Central memory CD4-positive, alpha-beta T cell (primary cell): ENCODE measurements at places on chromosomes 3 and 15.

DNA sequence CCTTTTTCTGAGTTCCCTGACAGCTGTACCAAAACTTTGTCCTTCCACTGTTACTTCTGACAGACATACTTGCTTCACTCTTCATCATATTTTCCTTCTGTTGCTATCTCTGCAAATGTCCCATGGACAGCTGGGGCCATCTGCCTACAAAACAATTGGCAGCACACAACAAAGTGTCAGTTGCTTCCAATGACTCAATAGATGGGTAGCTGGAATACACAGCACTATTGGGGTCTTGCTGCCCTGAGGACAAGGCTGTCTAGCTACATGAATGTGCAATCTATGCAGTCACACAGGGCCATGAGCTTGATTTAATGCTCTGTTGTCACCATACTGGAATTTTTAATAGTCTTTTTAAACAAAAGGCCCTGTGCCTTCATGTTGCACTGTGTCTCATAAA is 192.8 kb downstream of the DTWD1 start:
- no peak for DNase-seq

DNA sequence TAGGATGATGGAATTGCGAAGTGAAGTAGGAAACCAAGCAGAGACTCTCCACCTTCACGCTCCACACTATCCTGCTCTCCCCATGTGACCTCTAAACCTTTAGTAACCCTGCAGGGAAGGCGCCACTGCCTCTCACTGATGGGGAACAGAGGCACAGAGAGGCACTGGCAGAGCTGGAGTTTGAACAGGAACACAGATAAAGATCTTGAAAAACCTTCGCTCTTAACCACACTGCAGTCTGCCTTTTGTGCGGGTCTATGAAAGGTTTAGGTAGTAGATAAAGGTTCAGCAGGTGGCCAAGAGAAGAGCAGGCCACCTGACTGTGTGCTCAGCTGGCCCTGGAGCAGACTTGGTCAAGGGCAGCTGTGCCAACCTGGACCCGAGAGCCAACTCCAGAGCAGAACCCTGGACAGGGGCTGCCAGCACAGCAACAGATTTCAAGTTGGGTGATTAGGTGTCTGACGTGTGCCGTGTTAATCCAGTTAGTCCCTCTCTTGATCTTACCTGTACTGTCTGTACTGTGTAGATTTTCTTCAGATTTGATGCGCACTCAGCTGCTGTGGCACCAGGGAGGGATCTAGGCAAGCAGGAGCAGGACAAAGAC is 15.2 kb downstream of the EIF4E3 start:
- peak; percentile 19 for DNase-seq

DNA sequence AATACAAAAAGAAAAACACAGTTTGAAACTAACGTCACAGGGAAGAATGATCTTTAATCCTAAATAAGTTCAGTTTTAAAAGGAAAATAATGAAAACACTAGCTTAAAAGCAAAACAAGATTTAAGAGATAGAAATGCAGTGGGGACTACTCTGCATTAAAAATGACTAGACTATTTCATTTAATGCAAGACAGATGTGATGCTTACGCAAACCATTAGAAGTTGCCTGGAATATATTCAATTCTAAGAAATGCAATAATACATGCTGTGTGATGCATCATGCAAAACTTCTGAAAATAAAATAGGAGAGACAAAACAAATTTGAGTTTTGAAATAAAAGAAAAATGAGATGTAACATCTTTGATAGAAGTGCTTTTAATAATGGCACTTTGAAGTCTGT is 97.6 kb upstream of the STRIT1 start:
- no peak for DNase-seq

- DNase-seq, result no peak
Measured at GRCh38 chr15:25248583-25249235, 190.1 kb downstream of the UBE3A start.

DNA sequence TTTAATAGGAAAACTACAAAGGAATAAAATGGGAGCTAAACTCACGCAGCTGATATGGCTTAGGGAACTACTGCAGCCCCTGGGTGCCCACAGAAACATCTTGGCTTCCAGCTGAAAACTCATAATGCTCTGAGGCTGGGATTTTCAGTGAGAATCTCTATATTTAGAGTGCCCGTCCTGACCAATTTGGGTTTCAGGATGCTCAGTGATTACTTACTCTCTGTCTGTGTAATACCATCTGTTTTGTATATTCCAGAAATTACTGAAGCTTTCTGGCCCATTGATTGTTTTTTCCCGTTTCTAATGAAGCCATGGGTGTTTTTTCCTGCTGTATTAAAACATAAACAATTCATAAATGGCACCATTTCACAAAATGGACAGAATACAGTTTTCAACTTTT is 50.6 kb upstream of the ZNF385D start:
- DNase-seq, result no peak

DNA sequence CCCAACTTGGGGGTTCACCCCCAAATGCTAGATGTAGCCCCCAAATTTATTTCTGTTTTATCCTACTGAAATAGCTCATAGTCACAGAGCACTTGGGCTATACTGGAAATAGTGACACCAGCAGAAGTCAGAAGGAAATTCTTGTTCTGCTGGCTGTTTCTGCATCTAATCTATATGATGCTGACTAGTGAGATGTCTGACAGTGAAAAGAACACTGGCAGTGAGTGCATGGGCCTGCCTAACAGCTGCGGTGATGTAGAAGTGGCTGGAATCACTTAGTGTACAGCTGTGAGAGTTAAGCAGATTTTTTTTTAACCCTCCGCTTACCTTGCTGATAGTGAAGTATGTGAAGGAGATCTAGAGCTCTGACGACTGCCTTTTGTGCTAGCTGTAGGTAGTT is 14.0 kb downstream of the TTC14 start:
- DNase-seq, result no peak

DNA sequence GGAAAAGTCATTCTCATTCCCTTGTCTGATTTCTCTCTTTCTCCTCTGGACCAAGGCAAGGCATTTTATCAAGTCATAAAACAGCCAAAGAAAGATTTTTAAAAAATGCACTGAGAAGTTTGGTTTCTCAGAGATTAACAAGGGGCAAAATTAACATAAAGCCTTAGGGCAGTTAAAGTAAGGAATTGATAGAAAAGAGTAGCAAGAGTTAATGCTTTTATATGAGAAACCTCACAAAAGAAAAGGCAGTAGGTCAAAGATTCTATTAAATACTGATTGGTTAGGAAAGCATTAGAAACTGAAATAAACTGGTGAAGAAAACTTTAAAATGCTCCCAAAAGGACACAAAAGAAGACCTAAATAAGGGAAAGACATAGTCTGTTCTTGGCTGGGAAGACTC is 121.0 kb upstream of the PRTG start:
- DNase-seq, result no peak

- no peak for DNase-seq
Measured at GRCh38 chr15:35289024-35289617, 204.0 kb upstream of the NANOGP8 start.

DNA sequence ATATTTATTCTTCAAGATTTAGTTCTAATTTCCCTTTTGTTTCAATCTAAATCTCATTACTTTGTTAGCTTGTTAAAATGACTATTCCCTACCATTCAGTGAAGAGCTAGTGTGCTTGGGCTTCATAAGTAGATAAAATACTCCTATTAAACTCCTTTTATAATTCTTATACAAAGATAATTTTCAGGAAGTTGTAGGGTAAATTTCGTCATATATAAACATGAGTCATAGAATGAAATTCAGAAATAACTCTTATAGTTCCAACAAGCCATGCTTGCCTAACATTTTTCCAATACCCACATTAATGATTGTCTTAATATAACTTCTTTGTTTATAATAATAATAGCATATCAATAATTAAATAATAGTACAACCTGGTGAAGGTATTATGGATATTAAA is 407.3 kb downstream of the NAALADL2 start:
- no peak for DNase-seq

GRCh38 chr3:192907784-192908183 is 9.9 kb downstream of the MB21D2 start:
- DNase-seq, result no peak

DNA sequence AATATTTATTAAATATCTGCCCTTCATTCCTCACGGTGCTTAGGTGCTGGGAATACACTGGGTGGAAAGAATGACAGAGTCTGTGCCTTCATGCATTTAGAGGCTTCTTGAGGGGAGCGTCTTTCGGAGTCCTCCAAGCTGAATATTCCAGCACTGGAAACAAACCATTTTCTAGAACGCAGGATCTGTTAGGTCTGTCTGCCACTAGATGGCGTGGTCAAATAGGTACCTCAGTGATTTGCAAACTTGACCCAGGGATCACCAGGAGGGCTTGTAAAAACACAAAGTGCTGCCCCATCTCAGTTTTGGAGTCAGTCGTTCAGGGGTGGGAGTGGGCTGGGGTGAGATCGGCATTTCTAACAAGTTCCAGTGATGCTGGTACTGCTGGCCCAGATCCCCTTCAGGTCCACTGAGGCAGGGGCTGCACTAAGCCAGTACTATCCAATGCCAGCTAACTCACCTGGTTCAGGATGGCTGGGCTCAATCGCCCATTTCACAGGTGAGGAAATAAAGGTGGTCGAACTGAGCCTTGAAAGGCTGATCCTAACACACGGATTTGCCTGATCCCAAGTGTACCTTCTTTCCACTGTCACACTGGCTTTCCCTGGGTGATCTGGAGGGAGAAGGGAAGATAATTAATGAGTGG is 14.8 kb downstream of the ARNT2 start:
- no peak for DNase-seq

DNA sequence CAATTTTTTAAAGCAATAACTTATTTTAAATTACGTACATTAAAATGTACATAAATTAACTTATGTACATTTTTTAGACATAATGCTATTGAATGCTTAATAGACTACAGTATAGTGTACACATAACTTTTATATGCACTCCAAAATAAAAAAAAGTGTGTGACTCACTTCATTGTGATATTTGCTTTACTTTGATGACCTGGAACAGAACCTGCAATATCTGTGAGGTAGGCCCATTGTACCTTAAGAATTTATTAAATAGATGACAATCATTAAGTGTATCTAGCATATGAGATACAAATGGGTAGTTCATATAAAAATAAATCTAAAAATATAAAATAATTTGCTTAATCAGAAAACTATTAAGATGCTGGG is 276.7 kb downstream of the NFKBIZ start:
- DNase-seq, result no peak

- DNase-seq, result no peak
Measured at GRCh38 chr15:38944536-38944935, 379.9 kb upstream of the RASGRP1 start.
